ENCODE measurements at places on chromosomes 13 and 19. TPM values are rescaled to one million over a fixed set of nuclear protein-coding genes. Genes with fewer than 3 reads are reported as not detected.

DCLK1 gene
- 4.9 TPM for total RNA-seq

ZNF460 gene
- 87.2 TPM for total RNA-seq

KCNJ14 gene
- total RNA-seq: 1.4 TPM

TMEM143 gene
- total RNA-seq: 10.5 TPM

FFAR1 gene
- total RNA-seq: not detected

FAAP24 gene
- total RNA-seq: 2.2 TPM

CEACAM19 gene
- total RNA-seq: 8.0 TPM

ZNF846 gene
- total RNA-seq: 13.7 TPM

KLC3 gene
- total RNA-seq: 1.2 TPM
